ENCODE measurements at places on chromosomes 16 and 17.
A peak's percentile ranks its signal among the peaks of the same experiment; 100 is the strongest.

DNA sequence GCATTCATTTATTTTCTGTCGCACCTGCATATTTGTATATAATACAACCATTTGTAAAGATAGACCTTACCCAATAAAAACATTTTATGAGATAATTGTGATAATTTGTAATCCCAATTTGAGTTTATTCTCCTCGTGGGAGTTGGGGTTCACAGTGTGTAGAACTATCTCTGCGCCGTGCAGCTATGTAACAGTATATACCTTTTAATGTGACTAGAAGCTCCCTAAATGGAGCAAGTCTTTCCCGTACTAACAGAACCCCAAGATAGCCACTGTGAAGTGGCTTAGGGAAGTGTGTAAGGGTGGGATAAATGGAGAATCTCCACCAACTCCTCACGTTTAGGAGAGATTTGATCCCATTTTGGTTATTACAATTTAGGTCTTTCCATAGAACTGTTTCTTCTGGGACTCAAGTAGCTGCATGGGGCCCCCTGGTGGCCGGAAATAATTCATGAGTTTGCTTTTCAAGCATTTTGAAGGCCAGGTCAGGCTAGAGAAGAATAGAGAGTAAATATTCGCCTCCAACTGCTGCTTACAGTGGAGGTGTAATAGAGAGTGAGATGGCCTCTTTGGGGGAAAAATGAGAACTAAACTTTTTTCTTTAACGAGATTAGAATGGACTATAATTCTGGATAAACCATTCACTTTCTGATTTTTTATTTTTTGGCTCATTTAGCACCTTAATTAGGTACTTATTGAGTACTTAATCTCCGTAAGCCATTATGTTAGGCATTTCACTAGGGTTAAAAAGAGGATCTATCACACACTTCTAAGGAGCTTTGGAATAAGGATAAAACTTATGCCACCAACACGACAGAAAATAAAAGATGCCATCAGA, 4.5 kb downstream of the TMEM100 start:
- DNase-seq, result peak; percentile 58

DNA sequence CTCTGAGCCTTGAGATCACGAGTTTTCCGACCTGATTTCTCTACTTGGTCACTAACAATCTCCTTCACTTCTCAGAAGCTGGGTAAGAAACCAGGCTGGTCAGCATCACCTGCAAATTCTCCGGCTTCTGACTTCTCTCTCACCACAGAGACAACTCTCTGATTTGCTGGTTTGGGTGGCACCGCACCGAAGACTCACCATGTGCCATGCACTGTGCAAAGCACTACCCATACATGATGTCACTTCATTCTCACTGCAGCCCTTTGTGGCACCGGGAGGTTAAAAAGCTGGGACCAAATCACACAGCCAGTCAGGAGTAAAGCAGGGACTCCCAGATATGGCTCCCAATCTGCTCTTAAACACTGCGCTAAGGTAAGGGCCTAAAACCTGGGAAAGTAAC, 647 bp downstream of the VAC14 start:
- DNase-seq, result no peak

DNA sequence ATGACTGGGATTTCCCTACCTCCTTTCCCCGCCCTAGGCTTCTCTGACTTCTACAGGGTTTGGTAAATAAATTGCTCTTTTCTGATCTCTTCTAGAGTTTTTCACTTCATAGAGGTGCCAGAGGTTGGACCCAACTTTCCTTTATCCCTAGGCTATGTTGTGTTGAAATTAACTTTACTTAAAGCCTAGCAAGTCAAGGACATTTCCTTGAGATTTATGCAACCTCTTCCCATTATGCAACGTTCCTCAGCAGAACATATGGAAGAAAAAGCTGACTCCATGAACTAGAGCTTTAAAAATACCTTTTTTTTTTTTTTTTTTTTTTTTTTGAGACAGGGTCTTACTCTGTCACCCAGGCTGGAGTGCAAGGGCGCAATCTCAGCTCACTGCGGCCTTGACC, 15.5 kb downstream of the MPO start:
- DNase-seq, result no peak

GRCh38 chr16:86823888-86824671, 245.7 kb downstream of the FOXL1 start:
- DNase-seq, result no peak

GRCh38 chr17:50168319-50168718, 2.5 kb downstream of the SGCA start:
- no peak for DNase-seq

DNA sequence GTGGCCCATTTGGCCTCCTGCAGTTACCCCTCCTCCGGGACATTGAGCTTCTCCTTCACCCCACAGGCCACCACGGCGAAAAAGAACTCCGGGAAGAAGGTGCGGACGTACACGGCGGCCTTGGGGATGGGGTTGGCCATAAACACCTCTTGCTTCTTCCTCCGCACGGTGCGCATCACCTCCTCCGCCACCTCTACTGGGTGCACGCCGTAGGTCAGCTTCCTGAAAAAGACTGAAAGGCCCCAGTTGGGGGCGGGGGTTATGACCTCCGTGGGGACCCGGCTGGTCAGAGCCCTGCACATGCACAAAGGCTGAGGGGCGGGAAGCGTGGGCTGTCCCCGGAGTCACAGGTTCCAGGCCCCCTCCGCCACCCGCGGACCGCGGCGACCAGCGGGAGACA, 19.9 kb downstream of the DHRS7C start:
- no peak for DNase-seq

- DNase-seq, result peak; percentile 37
Observed at GRCh38 chr17:78890498-78890897, 12.5 kb downstream of the CEP295NL start.

GRCh38 chr16:19636436-19637267, 81.1 kb downstream of the VPS35L start:
- DNase-seq, result no peak
